ENCODE measurements at places on chromosomes 3 and 15.

DNA sequence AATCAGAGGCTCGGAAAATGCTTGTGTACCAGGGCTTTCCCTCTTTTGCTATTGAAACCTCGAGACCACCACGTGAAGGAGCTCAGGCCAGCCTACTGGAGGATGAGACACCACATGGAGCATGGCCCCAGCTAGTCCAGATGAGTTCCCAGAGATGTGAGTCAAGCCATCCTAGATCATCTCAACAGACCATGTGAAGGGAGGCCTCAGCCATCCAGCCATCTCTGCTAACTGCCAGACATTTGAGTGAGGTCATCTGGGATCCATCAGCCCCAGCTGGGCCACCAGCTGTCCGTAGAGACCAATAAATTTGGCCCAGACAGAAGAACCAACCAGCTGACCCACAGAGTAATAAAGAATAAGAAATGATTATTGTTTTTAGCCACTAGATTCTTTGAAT lies 62.8 kb upstream of the PROK2 start:
- DNase-seq, result no peak

DNA sequence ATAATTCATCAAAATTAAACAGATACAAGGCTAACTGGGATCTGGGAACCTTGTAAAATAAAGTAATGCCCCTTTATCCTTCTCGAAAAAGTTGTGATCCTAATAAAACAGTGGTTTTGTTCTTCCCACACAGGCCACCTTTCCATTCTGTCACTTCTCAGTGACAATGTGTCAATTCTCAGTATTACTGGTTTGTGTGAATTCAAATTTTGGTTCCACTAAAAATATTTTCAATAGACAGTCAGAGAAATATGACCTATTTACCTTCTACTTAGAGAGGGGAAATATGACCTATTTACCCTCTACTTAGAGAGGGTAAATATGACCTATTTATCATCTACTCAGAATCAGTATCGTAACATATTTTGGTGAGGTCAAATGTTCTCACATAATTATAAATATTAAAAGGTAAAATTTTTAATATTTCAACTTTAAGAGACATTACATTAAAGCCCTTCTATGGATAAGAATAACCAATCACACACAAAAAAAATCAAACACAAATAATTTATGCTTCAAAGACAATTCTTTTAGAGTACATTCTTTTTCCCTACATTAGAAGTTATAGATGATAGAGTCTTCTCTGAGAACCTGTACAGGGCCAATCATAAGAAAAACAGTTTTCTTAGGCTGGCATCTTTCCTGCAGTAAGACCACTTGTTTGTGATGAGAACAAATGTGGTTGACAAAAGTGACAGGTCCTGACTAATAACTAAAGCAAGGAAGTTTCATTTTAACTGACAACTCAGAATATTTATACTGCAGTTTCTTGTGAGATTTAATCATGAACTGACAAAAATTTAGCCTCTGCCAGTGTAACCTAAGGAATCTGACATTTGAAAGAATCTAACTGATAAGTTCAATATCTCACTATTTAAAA lies 323.3 kb downstream of the DIPK2A start:
- no peak for DNase-seq

GRCh38 chr15:66588971-66589370 lies 23.2 kb upstream of the LCTL start:
- DNase-seq, result no peak

- DNase-seq, result no peak
These were observed 73.4 kb downstream of the CCK start for GRCh38 chr3:42192334-42193200.

GRCh38 chr15:99502661-99503060 lies 63.1 kb upstream of the MEF2A start:
- no peak for DNase-seq

DNA sequence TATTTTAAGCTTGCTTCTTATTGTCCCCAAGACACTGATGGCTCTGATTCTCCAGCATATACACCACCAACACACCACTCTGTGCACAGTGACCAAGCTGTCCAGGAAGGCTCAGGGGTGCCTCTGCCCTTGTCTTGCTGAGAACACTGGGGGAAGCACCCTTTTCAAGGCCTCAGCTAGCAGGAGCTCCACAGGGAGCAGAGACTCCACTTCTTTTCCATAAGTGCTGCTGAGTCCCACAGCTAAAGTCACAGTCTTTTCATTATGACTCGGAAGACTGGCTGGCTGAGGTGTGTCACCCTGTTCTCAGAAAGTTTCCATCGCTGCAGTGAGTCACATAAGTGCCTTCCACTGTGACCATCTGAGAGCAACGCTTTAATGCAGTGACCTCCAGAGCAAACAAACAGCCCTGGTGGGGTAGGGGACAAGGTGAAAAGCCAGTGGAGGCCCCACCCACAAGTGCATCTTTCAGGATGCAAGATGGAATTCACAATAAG lies 226.9 kb upstream of the CHRNA7 start:
- DNase-seq, result no peak

DNA sequence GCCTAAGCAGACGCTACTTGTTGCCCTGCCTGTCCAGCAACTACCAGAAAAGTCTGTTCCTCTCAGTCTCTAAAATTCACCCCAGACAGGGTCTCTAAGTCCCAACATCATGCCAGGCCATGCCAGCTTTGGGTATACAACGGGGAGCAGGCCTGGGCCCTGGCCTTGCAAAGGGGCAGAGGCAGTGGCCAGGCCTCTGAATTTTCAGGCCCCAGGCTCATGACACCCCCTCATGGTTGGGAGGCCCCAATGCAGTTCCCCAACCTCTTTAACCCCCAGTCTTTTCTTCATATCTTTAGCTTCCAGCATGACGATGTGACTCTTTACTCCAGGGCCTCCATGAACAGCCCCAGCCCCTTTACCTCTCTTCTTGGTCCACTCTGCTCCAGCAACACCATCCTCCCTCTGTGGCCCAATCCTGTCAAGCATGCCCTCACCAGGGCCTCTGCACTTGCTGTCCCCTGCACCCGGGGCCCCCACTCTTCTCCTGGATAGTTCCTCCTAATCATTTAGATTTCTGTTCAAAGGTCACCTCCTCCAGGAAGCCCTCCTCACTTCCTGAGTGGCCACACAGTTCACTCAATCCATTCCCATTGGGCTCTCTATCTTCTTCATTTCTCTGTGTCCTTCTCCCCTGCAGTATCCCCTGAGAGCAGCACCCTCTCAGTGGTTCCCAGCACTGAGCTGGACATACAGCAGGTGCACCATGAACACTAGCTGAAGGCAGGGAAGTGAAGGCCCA lies 4.8 kb downstream of the IQSEC1 start:
- DNase-seq, result no peak

DNA sequence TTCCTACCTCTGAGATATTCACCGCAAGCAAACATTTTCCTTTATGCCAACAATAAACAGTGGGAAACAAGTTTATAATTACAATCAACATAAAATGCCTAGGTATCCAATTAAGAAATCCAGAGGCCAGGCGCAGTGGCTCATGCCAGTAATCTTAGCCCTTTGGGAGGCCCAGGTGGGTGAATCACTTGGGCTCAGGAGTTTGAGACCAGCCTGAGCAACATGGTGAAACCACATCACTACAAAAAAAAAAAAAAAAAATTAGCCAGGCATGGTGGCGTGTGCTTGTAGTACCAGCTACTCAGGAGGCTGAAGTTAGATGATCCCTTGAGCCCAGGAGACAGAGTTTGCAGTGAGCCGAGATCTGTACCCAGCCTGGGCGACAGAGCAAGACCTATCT lies 17.3 kb downstream of the TBC1D2B start:
- no peak for DNase-seq

DNA sequence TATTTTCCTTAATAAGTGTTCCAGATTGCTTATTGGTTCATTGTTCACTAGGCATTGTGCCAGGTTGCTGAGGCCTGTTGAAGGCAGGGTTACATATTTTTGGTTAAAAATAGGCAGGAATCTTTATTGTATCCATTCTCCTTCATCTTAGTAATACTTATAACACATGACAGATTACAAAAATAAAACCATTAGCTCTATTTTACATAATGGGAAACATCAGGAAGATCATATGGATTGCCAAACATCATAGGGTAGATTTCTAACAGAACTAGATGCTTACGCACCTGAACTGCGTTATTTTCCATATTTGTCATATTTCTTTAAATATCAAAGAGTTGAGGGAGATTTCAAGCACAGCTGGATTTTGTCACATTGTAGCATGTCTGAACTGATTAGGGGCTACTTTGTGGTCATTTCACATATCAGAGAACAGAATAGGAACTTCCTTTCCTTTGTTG lies 462.9 kb upstream of the SGO1 start:
- no peak for DNase-seq

DNA sequence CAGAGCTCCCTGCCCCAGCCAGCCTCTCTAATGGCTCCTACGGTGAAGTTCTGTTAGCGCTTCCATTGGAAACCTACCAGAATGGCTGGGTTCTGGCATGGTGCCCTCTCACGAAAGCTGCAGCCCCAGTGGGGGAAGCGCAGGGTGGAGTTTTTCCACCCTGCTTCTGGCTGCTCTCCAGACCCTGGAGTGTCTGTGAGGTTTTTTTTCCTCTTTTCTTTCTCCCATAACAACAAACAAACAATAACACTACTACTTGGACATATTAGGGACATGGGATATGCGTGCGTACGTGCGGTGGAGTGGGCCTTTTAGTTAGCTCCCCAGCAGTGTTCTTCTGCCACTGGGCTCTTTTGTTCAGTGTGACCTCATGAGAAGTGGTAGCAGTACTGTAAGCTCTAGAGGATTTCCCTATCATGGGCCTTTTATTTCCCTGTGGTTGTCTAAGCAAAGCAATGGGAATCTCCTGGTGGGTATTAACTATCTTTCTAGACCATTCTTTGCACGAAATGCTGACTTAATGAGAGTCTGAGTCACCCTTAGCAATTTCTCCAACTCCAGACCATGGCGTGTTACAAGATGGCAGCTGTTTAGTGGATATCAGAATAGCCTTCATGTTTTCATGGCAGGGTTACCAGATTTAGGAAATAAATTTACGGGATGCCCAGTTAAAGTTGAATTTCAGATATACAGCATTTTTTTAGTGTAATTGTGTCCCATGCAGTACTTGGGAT lies 161.9 kb downstream of the FNDC3B start:
- DNase-seq, result no peak

- no peak for DNase-seq
These were observed 419.9 kb downstream of the ERC2 start for GRCh38 chr3:56048331-56048730.

DNA sequence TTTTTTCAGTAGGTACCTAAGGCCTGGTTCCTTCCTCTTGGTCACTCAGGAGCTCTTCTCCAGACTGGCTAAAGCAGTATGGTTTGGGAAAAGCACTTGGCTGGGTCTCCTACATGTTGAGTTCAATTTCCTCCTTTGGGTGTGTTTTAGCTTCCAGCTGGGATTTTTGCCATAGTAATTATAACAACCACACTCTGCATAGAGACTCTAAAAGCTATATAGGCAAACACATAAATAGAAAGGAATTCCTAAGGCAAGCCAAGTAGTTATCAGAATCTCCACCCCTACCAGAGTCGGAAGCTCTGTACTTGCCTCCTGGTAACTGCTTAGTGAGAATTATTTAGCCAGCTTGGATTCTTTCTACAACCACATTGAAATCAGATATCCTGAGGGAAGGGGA lies 48.6 kb downstream of the FOXL2 start:
- DNase-seq, result no peak

DNA sequence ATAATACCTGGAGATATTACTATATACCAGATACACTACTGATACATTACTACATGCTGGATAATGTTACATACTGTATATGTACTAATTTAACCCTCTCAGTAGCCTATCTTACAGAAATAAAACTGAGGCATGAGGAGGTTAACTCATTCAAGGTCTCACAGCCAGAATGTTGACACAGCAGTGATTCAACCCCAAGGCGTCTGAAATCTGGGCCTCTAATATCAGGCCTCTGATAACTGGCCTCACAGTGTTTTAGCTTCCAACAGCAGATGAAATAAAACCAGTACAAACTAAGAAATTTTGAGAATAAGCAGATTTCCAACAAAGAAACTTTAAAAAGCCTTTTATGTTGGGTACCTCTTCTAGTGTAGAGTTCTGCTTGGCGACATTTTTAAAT lies 23.4 kb downstream of the DZIP1L start:
- no peak for DNase-seq

GRCh38 chr3:172259111-172259541 lies 189.1 kb downstream of the GHSR start:
- no peak for DNase-seq

- DNase-seq, result no peak
These were observed 146.9 kb downstream of the KCNH8 start for GRCh38 chr3:19295208-19295607.

DNA sequence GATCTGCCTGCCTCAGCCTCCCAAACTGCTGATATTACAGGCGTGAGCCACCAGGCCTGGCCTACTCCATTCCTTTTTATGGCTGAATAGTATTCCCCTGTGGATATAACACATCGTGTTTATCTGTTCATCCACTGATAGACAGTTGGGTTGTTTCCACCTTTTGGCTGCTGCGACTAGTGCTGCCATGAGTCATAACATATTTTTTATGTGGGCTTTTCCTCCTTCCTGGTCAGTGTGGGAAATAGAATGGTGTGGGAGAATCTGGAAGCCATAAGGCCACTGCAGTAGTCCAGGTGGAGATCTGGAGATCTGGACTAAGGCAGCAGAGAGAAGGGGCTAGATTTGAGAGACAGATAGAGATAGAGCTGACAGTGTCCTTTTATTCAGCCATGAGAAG lies 16.2 kb downstream of the LCMT2 start:
- no peak for DNase-seq

- no peak for DNase-seq
These were observed 305.7 kb downstream of the RPLP1 start for GRCh38 chr15:69758291-69758771.

DNA sequence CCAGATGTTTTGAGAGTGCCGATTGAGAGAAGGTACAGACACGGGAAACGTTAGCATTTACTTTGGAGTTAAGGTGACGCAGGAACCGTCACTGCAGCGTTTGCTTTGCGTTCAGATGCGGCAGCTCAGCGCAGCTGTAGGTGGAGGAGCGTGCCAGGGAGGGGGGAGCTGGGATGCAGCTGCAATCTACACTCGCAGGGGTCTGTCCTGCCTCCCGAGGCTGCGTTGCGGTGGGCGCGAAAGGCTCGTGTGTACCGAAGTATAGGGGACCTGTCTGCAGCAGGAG lies 425 bp upstream of the FYTTD1 start:
- DNase-seq, result peak; percentile 30

GRCh38 chr3:107426223-107426622 lies 49.0 kb downstream of the CCDC54 start:
- DNase-seq, result no peak

GRCh38 chr15:83914906-83915305 lies 261.0 kb downstream of the ADAMTSL3 start:
- no peak for DNase-seq

- no peak for DNase-seq
These were observed 21.7 kb upstream of the AP4E1 start for GRCh38 chr15:50886611-50887345.

DNA sequence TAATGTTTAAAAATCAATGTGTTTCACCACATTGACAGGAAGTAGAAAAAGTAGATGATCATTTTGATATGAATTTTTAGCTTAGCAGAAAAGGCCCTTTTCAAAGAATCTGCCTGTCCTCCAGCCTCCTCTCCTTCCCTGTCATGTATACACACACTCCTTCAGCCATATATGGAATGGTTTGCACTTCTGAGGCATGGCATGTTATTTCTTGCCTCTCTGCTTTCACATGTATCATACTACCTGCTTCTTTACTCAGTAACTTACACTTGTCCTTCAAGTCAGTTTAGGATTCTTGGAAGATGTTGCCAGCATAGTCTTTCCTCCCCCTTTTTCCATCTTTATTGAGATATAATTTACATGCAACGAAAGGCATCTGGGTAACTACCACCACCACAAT lies 79.0 kb downstream of the REC114 start:
- DNase-seq, result no peak

GRCh38 chr15:50256188-50257041 lies 9.1 kb downstream of the HDC start:
- no peak for DNase-seq

GRCh38 chr15:33100314-33100713 lies 94.2 kb downstream of the FMN1 start:
- DNase-seq, result no peak
